ENCODE measurements at places on chromosomes 5 and 9.

DNA sequence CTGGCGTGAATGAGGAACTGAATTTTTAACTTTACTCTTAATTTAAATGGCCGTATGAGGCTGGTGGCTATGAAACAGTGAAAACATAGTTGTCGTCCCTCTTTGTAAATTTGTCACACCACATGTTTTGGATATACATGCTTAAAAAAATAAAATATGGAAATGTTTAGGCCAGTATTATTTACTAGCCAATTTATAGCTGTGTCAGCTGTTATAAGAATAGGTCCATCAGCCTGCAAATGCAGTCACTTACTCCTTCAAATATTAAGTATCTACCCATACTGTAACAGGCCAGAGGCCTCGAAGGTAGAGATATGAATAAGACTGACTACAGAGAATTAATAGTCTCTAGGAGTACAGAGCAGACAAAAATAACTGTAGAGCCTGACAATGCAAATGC lies 30.0 kb downstream of the NR6A1 start:
- H3K27me3 ChIP-seq, result no peaks in the 10 kb centered on the region
- no peak for DNase-seq
- no peak overlapping the region for H3K27ac ChIP-seq
- H3K36me3 ChIP-seq, result no peaks in the 10 kb centered on the region
- no peak overlapping the region for H3K4me3 ChIP-seq

DNA sequence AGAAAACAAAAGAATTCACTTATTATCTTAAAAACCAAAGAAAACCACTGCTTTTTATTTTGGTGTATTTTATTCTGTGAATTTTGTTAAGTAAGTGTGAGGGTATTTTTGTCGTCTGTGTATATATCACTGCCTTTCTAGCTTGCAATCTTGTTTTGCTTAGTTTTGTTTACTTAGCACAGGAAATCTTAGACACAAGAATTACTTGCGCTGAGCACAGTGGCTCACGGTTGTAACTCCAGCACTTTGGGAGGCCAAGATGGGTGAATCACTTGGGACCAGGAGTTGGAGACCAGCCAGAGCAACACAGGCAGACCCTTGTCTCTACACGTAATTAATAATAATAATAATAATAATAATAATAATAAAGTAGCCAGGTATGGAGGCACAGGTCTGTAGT lies 230.3 kb downstream of the PAPPA start:
- H3K27me3 ChIP-seq, result no peaks in the 10 kb centered on the region
- no peak overlapping the region for H3K27ac ChIP-seq
- H3K4me3 ChIP-seq, result no peak overlapping the region
- H3K4me1 ChIP-seq, result peaks cover 7% of the 10 kb centered on the region

DNA sequence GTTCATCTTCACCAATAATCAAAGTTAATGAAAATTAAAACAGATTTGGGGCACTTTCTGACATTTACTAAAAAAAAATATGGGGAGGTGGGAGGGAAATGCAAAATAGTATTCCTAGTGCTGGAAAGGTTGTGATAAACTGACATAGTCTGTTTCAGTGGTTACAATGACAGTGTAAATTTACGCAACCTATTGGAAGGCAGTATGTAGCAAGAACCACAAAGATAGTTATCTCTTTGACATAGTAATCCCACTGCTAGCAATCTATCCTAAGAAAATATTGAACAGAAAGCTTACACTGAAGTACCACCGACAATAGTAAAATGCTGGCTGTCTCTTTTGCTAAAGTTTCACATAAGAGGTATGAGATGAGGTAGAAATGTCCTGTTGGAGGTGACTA lies 15.1 kb upstream of the EPB41L4B start:
- DNase-seq, result no peak
- H3K4me3 ChIP-seq, result no peak overlapping the region
- no peak overlapping the region for H3K27ac ChIP-seq
- H3K36me3 ChIP-seq, result no peaks in the 10 kb centered on the region

DNA sequence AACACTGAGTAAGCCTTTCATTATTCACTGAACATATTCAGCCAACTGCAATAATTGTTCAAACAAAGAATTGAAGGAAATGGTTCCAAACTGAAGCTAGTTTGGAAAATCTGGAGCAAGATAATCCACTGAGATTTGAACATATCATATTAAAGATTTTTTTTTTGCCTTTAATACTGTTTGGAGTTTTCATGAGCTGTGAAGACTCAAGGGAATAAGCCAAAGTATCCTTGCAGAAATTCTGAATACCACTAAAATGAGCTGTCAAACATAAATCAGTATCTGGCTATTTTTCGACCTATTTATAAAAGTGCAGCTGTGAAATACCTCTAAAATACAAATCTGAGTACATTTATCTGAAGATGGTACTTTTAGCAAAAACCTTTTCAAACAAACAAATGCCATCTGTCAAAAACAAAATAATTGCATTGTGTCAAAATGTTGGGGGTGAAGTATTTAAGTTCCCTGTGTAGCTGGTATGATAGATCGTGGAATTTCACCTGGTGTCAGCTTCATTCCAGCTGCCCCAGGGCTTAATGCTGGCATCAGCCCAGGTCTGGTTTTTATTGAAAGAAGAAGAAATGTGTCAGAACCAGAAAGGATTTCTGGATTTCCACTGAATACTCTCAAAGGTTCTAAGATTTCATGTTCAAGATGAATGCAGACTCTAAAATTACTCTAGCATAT lies 149.0 kb upstream of the GRAMD2B start:
- H3K27ac ChIP-seq, result no peak overlapping the region
- H3K36me3 ChIP-seq, result no peaks in the 10 kb centered on the region
- no peaks in the 10 kb centered on the region for H3K4me1 ChIP-seq
- no peaks in the 10 kb centered on the region for H3K27me3 ChIP-seq
- no peak overlapping the region for H3K4me3 ChIP-seq

DNA sequence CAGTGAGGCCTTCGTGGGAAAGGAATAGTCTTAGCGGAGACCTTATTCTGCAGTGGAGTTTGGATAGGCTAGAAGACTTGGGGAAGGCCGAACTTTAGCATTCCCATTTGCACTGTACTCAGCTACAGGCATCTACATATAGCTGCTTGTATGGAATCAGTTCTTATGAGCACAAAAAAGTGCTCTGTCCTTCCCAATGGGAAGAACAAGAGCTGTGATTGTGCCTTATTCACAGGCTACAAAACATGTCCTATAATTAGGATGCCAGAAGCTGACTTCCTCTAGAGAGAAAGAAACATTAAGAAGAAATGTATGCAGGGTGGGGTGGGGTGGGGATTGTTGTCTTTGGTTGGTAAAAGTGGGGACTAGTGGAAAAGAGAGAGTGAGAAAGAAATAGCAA lies 154.7 kb downstream of the ATP10B start:
- H3K27ac ChIP-seq, result no peak overlapping the region
- no peak for DNase-seq
- no peak overlapping the region for H3K4me3 ChIP-seq
- no peaks in the 10 kb centered on the region for H3K36me3 ChIP-seq
- H3K27me3 ChIP-seq, result no peaks in the 10 kb centered on the region

DNA sequence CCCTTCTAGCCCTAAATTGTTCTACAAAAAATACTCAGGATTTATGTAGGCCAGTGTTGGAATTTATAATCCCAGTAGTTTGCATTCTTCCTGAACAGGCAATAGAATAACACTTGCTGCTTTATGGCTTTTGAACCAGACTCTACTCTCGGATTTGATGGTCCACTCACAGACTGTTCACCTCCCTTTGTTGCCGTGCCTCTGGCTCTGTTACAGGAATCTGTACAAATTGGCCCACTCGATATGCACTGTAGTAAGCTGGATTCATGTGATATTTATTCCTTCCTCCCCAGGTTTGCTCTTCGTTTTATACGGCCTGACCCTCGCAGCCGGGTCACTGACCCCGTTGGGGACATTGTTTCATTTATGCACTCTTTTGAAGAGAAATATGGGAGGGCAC lies 43.7 kb downstream of the FAF2 start:
- peaks cover 13% of the 10 kb centered on the region for H3K4me1 ChIP-seq
- H3K4me3 ChIP-seq, result no peak overlapping the region
- H3K36me3 ChIP-seq, result peaks cover 72% of the 10 kb centered on the region
- no peak for DNase-seq
- H3K27me3 ChIP-seq, result no peaks in the 10 kb centered on the region
- no peak overlapping the region for H3K27ac ChIP-seq

GRCh38 chr9:109182940-109183798 lies 16.1 kb upstream of the FRRS1L start:
- H3K4me3 ChIP-seq, result no peak overlapping the region
- H3K4me1 ChIP-seq, result no peaks in the 10 kb centered on the region
- no peaks in the 10 kb centered on the region for H3K36me3 ChIP-seq
- peaks cover 5% of the 10 kb centered on the region for H3K27me3 ChIP-seq
- no peak overlapping the region for H3K27ac ChIP-seq

DNA sequence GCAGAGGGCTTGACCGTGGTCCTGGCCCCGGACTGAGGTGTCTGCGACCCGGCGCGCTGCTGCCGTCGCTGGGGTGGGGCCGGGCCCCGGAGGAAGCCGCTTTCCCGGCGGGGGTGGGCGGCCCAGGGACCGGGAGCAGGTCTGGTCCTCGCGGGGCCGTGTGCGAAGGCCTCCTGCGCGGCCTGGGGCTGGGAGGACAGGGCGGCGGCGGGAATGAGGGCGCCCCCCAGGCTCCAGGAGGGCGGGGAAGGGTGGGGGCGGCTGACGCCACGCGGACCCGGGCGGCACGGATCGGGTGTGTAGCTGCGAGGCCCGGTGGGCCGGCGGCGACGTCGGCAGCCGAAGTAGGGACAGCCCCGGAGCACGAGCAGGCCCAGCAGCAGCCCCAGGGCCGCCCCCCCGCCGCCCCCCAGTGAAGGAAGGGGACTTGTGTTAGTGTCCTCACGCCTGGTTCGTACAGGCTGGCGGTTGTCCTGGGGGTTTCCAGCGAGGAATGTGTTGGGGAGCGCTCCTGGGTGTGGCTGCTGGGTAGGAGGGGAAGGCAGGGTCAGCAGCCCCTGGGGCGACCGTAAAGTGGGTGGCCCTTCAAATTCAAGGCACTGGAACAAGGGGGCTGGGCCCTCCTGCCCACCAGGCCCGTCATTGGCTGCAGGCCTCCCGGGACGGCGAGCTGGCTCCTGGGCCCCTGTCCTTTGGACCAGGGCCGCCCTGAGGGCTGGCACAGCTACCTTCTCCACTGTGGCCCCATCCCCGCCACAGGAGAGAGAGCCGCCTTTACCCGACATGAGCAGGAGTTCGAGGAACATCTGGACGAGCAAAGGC lies 597 bp upstream of the TMEM250 start:
- H3K36me3 ChIP-seq, result peaks cover 20% of the 10 kb centered on the region
- peak overlapping the region; percentile 66 for H3K27ac ChIP-seq
- H3K4me1 ChIP-seq, result peaks cover 15% of the 10 kb centered on the region
- peak; percentile 88 for DNase-seq

DNA sequence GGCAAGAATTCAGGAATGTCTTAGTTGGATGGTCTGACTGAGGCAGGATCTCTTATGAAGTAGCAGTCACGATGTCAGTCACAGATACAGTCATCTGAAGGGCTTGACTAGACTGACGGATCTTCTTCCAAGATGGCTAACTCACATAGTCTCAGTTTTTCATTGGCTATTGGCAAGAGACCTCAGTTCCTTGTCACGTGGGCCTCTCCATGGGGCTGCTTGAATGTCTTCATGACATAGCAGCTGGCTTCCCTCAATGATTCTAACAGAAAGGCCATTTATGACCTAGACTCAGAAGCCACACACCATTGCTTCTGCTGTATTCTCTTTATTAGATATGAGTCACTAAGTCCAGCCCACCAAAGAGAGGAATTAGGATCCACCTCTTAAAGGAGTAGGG lies 4.7 kb downstream of the APC start:
- no peaks in the 10 kb centered on the region for H3K36me3 ChIP-seq
- no peaks in the 10 kb centered on the region for H3K27me3 ChIP-seq
- H3K4me3 ChIP-seq, result no peak overlapping the region
- DNase-seq, result no peak
- H3K4me1 ChIP-seq, result peaks cover 12% of the 10 kb centered on the region

DNA sequence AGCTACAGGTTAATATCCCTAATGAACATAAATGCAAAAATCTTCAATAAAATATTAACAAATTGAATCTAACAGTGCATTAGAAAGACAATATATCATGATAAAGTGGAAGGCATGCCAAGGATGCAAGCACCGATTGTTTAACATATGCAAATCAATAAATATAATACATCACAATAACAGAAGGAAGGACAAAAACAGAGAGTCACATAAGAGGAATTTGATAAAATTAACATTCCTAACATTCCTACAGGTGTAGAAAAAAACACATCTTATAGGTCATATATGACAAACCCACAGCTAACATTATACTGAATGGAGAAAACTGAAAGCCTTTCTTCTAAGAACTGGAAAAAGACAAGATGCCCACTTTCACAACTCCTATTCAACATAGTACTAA lies 297.0 kb downstream of the CDH18 start:
- H3K27ac ChIP-seq, result no peak overlapping the region
- no peaks in the 10 kb centered on the region for H3K4me1 ChIP-seq
- no peak for DNase-seq
- H3K27me3 ChIP-seq, result no peaks in the 10 kb centered on the region

DNA sequence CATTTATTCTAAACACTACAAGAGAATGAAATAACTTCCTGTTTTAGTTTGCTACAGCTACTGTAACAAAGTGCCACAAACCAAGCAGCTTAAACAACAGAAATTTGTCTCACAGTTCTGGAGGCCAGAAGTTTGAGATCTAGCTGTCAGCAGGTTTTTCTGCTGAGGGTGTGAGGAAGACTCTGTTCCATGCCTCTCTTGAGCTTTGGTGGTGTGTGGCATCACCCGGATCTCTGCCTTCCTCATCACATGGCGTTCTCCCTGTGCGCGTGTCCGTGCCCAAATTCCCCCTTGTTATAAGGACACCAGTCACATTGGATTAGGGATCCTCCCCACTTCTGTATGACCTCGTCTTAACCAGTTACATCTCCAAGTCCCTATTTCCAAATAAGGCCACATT lies 97.7 kb downstream of the CFAP95 start:
- H3K36me3 ChIP-seq, result no peaks in the 10 kb centered on the region
- H3K4me1 ChIP-seq, result peaks cover 15% of the 10 kb centered on the region
- H3K27ac ChIP-seq, result no peak overlapping the region
- no peak for DNase-seq
- H3K27me3 ChIP-seq, result no peaks in the 10 kb centered on the region

GRCh38 chr5:43063721-43064171 lies 23.6 kb upstream of the ANXA2R start:
- peaks cover 33% of the 10 kb centered on the region for H3K4me1 ChIP-seq
- peak overlapping the region; percentile 48 for H3K4me3 ChIP-seq
- DNase-seq, result peak; percentile 60
- H3K27me3 ChIP-seq, result no peaks in the 10 kb centered on the region
- no peaks in the 10 kb centered on the region for H3K36me3 ChIP-seq

- H3K4me3 ChIP-seq, result no peak overlapping the region
- peaks cover 5% of the 10 kb centered on the region for H3K4me1 ChIP-seq
- no peaks in the 10 kb centered on the region for H3K27me3 ChIP-seq
- H3K27ac ChIP-seq, result no peak overlapping the region
These were observed 284.2 kb upstream of the NMUR2 start for GRCh38 chr5:152689250-152689711.

- peaks cover 13% of the 10 kb centered on the region for H3K27me3 ChIP-seq
- H3K4me3 ChIP-seq, result no peak overlapping the region
- peak; percentile 80 for DNase-seq
- no peaks in the 10 kb centered on the region for H3K36me3 ChIP-seq
- no peak overlapping the region for H3K27ac ChIP-seq
These were observed 83.7 kb upstream of the BARHL1 start for GRCh38 chr9:132498531-132499210.

GRCh38 chr5:148739524-148739923 lies 85.2 kb upstream of the HTR4 start:
- no peak overlapping the region for H3K4me3 ChIP-seq
- H3K4me1 ChIP-seq, result peaks cover 23% of the 10 kb centered on the region
- H3K27me3 ChIP-seq, result peaks cover 3% of the 10 kb centered on the region

Measured in osteoblast (primary cell).